ENCODE measurements at places on chromosomes 7 and 10.

DNA sequence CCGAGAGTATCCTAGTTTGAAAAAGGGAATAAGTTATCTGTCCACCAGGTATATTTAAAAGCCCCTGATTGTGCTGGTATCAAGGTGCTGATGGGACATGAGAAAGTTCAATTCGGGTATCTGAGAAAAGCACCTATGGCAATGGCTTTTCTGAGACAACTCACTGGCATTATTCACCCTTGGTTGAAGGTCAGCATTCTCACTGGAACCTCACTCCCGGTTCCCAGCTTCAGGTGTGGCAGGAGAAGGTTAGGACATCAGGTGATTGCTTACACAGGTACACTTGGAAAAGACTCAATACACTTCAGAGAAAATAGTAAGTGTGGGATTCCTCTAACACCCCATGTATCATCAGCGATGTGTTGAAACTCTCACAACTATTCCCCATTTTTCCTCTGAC, 643.1 kb downstream of the INHBA start:
- DNase-seq: no peak

DNA sequence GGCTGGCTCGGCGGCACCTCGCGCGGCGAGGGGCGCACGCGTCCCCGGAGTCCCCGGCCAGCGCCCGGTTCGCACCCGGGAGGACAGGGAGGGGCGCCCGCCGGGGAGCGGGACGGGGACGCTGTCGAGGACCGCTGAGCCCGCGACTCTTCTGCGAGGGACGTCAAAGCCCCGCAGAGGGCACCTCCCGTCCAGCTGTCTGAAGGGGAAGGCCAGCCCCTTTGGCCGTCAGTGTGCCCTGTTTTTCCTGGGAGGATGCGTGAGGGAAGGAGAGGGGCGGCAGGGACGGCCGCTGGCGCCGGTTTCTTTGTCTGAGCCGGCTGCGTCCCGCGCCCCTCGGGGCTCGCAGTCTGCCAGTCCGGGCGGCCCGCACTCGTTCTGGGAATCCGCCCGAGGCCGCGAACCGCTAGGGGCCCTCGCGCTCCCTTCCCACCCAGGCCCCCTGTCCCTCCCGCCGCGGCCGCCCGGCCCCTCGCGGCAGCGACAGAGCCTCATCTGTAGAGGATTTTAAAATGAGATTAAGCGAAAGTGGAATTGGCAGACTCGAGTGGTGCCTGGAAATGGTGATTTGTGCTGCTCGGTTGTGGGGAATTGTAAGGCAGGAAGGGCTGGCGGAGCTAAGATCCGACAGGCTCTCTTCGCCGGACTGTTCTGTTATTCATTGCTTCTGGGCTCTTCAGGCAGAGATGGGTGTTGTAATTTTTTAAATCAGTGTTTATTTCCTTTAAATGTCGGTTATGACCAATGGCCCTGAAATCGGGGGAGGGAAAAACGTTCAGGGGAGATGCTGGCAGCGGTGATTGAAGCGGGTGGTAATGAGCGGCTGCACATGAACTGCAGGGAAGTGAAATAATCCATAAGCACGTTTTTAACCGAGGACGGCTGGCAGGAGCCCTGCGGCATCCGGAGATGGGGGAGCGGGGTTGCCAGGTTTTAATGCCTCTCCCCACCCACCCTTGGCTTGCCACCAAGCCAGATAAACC, 618 bp upstream of the RELN start:
- no peak for DNase-seq

- DNase-seq: no peak
These were observed 285.8 kb upstream of the CACNA2D1 start for GRCh38 chr7:82729172-82730030.

DNA sequence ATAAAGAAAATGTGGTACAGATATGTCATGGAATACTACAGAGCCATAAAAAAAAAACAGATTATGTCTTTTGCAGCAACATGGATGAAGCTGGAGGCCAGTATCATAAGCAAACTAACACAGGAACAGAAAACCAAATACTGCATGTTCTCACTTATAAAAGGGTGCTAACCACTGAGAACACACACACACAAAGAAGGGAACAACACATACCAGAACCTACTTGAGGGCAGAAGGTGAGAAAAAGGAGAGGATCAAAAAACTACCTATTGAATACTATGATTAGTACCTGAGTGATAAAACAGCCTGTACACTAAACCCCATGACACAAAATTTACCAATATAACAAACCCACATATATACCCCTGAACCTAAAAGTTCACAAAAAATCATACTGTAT, 144.6 kb downstream of the TPK1 start:
- no peak for DNase-seq

- no peak for DNase-seq
These were observed 350.1 kb downstream of the ETV1 start for GRCh38 chr7:13639396-13639795.

- no peak for DNase-seq
These were observed 218.1 kb downstream of the MAD1L1 start for GRCh38 chr7:2014391-2015241.

DNA sequence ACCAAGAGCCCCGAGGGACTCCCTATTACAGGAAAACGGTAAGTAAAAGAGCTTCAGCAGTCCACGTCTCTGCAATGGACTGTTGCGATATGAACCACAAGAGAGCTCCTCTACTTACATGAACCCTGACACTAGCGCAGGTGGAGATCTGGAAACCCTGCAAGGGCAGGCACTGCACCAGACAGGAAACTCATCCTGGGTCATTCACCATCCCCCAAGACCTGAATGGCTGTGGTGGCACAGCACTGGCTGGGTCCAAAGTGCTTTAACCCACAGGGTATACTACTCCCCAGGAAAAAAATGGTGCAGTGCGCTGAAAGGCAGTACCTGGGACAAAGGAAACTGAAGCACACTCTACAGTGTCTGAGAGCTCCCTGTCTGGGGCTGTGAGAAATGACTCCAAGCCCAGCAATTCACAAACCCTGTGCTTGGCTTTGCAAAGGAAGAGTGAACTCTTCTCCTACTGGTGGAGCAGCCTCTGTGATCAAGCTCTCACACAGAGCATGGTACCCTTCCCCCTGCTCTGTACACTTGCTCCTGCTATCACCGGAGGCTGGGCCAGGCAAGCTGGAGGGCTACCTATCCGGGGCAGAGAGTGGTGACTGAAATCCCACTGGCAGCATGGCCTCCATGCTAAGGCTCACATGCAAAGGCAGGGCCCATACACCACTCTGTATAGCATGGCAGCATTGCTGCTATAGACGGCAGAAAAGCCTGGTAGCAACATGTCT, 44.9 kb downstream of the HIBADH start:
- no peak for DNase-seq

- no peak for DNase-seq
These were observed 8.3 kb downstream of the HOXA4 start for GRCh38 chr7:27122077-27122910.

Measured in stimulated activated CD8-positive, alpha-beta memory T cell treated with anti-CD3 and anti-CD28 coated beads, Interleukin-12 subunit alpha, Interleukin-12 subunit beta, amount 100 ng/mL, for 4 hours (primary cell).